ENCODE measurements at places on chromosomes 1 and 21. TPM values are rescaled to one million over a fixed set of nuclear protein-coding genes. Genes with fewer than 3 reads are reported as not detected.

The FAM163A gene
- total RNA-seq = 0.29 TPM

The CRABP2 gene
- total RNA-seq = 90.2 TPM

The CD1E gene
- 9.8 TPM for total RNA-seq

The ICOSLG gene
- total RNA-seq = 10.7 TPM

The C1QC gene
- 6.5 TPM for total RNA-seq

The ERG gene
- total RNA-seq = 3.5 TPM

The MAB21L3 gene
- total RNA-seq = 9.7 TPM

The CSF3R gene
- total RNA-seq = 2.7 TPM

The F5 gene
- total RNA-seq = 5.1 TPM

The IFI16 gene
- 67.1 TPM for total RNA-seq

The F13B gene
- total RNA-seq = not detected

The CD1B gene
- not detected for total RNA-seq

The SEC16B gene
- 3.0 TPM for total RNA-seq

The DCDC2B gene
- total RNA-seq = not detected

The RNF223 gene
- total RNA-seq = 1.8 TPM

The RHOU gene
- 8.9 TPM for total RNA-seq

The SYCP1 gene
- total RNA-seq = not detected

The FAM72A gene
- 4.7 TPM for total RNA-seq

The CADM3 gene
- total RNA-seq = 7.5 TPM

The MSH4 gene
- total RNA-seq = not detected

The FMO3 gene
- total RNA-seq = 3.8 TPM

The KRTAP11-1 gene
- total RNA-seq = 283 TPM

The NR5A2 gene
- total RNA-seq = 0.49 TPM

The OR10J1 gene
- total RNA-seq = not detected

The PHC2 gene
- total RNA-seq = 81.3 TPM

All from suprapubic skin (tissue), 4 donors.